ENCODE measurements at places on chromosomes 7 and 10. TPM values are rescaled to one million over a fixed set of nuclear protein-coding genes. Genes with fewer than 3 reads are reported as not detected.

- peak overlapping the region; percentile 86 for H3K27ac ChIP-seq
- H3K27me3 ChIP-seq = no peaks in the 10 kb centered on the region
- no peaks in the 10 kb centered on the region for H3K36me3 ChIP-seq
- H3K4me1 ChIP-seq = peaks cover 57% of the 10 kb centered on the region
- peak overlapping the region; percentile 30 for H3K4me3 ChIP-seq
Measured at GRCh38 chr10:31706464-31707092, 222.1 kb downstream of the ARHGAP12 start.

DNA sequence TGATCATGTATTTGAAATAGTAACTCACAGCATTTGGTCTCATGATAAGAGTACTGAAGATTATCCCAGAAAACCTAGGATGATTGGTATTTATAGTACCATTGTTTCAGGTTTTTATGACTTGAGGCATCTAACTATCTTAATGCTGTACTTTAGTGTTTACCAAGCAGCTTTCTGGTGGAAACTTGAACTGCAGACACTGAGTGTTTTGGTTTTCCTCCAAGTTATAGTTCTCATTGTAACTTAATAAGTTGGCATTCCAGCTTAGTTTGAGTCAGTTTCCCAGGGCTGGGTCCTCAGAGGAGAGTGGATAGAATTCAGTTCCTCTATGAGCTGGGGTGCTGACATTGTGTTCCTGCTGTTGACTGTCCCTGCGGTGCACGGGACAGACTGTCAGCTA lies 50.4 kb downstream of the SEC23IP start:
- H3K27me3 ChIP-seq = no peaks in the 10 kb centered on the region
- H3K27ac ChIP-seq = no peak overlapping the region
- DNase-seq = no peak
- H3K4me1 ChIP-seq = no peaks in the 10 kb centered on the region

- DNase-seq = no peak
- H3K4me1 ChIP-seq = peaks cover 5% of the 10 kb centered on the region
- no peak overlapping the region for H3K27ac ChIP-seq
Measured at GRCh38 chr10:132836832-132837540, 51.0 kb upstream of the NKX6-2 start.

GRCh38 chr7:92793656-92794205 lies 42.6 kb downstream of the CDK6 start:
- H3K4me3 ChIP-seq = no peak overlapping the region
- no peaks in the 10 kb centered on the region for H3K36me3 ChIP-seq
- H3K27ac ChIP-seq = no peak overlapping the region
- H3K27me3 ChIP-seq = no peaks in the 10 kb centered on the region
- no peak for DNase-seq
- H3K4me1 ChIP-seq = peaks cover 47% of the 10 kb centered on the region

- H3K4me1 ChIP-seq = no peaks in the 10 kb centered on the region
- no peak overlapping the region for H3K4me3 ChIP-seq
- DNase-seq = no peak
- peaks cover 58% of the 10 kb centered on the region for H3K36me3 ChIP-seq
- no peaks in the 10 kb centered on the region for H3K27me3 ChIP-seq
Measured at GRCh38 chr10:122988501-122988900, 8.3 kb downstream of the PSTK start.

- no peak for DNase-seq
- H3K27ac ChIP-seq = no peak overlapping the region
- H3K4me3 ChIP-seq = no peak overlapping the region
- no peaks in the 10 kb centered on the region for H3K27me3 ChIP-seq
Measured at GRCh38 chr7:75725306-75725705, 13.4 kb downstream of the HIP1 start.

GRCh38 chr10:118256209-118256608 lies 85.9 kb downstream of the FAM204A start:
- no peaks in the 10 kb centered on the region for H3K36me3 ChIP-seq
- no peak for DNase-seq
- no peak overlapping the region for H3K4me3 ChIP-seq
- H3K27ac ChIP-seq = no peak overlapping the region
- no peaks in the 10 kb centered on the region for H3K4me1 ChIP-seq
- H3K27me3 ChIP-seq = peaks cover 8% of the 10 kb centered on the region

TUBAL3 gene
- total RNA-seq = not detected

All from lower lobe of right lung (tissue), 2 donors.